ENCODE measurements at places on chromosomes 2 and 18.
A peak's percentile ranks its signal among the peaks of the same experiment; 100 is the strongest.

DNA sequence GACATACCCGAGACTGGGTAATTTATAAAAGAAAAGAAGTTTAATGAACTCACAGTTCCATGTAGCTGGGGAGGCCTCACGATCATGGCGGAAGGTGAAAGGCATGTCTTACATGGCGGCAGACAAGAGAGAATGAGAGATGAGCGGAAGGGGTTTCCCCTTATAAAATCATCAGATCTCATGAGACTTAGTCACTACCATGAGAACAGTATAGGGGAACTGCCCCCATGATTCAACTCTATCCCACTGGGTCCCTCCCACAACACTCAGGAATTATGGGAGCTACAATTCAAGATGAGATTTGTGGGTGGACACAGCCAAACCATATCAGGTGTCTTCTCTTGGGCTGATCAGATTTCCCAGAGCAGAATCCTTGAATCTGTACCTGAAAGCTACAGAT lies 617.3 kb upstream of the ID2 start:
- no peak for DNase-seq

DNA sequence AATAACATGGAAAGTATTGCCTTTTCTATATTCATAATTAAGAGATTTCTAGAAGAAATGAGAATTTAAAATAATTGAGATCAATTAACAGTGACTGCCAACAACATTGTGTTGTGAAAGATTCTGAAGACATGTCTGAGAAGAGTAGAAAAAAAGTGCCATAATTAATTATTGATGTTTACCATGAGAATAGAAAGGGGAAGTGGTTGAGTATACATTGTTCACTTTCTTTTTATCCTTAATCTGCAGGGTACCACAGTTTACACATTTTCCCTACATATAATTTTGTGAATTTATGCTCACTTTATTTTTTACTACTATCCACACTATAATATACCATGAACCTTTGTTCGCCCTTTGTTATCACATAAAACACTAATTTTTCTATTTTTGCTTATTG lies 47.1 kb upstream of the UBE2E3 start:
- no peak for DNase-seq

GRCh38 chr2:56648802-56649201 lies 465.0 kb downstream of the CCDC85A start:
- DNase-seq = no peak

GRCh38 chr2:41791523-41791922 lies 256.3 kb upstream of the PKDCC start:
- DNase-seq = no peak

GRCh38 chr2:143843686-143844085 lies 676.2 kb downstream of the ZEB2 start:
- DNase-seq = no peak

- no peak for DNase-seq
Observed at GRCh38 chr2:71952572-71953188, 195.0 kb downstream of the CYP26B1 start.

- no peak for DNase-seq
Observed at GRCh38 chr2:142033393-142033792, 97.4 kb downstream of the LRP1B start.

GRCh38 chr2:127153691-127154158 lies 46.8 kb upstream of the BIN1 start:
- no peak for DNase-seq

- no peak for DNase-seq
Observed at GRCh38 chr18:9322744-9323143, 11.8 kb upstream of the TWSG1 start.

DNA sequence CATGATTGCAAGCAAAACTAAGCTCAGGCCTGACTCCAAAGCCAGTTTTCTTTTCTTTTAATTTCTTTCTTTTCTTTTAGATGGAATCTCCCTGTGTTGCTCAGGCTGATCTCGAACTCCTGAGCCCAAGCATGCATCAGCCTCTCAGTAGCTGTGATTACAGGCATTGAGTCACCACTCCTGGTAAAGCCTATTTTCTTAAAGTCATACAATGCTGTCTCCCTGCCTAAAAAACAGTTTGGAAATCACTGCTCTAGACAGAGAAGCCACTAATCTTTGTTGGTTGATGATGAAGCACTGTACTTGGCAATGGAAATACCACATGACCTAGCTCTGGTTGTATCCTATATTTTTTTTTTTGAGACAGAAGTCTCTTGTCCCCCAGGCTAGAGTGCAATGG lies 33.1 kb upstream of the ZNF532 start:
- no peak for DNase-seq

GRCh38 chr2:228224410-228224809 lies 42.9 kb upstream of the SPHKAP start:
- no peak for DNase-seq

- no peak for DNase-seq
Observed at GRCh38 chr18:46182633-46183358, 78.6 kb downstream of the HAUS1 start.

DNA sequence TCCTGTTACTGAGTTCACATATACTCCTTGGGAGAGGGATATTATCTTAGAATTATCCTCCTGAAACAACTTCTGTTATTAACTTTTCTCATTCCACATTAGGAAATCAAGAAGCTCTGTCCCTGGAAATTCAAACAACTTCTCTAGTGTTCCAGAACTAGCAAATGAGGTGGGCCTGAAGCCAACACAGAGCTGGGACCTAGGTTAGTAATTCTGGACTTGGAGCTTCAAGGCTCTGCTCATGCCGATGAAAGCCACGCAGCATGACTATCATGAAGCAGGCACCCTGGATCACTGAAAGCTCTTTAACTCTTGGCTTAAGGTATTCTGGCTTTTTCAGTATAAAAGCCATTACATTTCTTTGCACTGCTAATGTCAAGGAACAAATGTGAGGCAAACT lies 242.7 kb downstream of the TGIF1 start:
- DNase-seq = no peak

DNA sequence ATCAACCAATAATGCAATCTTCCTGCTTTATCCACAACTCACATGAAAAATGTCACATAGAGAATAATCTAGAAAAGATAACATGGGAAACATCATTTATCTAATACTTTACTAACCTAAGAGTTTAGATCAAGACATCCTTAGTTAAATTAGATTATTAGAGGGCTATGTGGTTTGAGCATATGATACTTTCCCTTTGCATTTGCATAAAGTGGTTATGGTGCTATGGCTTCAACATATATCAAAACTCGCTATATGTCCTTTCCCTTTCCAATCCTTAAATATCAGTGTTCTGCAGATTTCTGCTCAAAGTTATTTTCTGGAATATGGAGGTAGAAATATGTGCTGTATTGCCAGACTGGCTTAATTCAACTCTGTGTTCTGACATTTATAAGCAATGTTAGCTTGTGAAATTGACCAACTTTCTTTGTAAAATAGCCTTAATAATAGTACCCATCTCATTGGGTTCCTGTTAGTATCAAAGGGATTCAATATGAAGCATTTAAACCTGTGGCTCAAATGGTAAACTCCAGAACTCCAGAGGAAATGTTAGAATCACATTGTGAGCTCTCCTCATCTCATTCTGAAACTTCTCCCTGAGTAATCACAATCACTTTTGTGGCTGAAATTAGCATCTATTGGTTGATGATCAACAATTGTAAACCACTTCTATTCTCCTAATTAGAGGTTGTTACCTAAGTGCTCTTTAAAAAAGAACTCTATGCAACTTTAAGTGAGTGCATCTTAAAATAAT lies 1089.9 kb upstream of the SLC39A10 start:
- DNase-seq = no peak

- no peak for DNase-seq
Observed at GRCh38 chr2:86301711-86302202, 35.7 kb downstream of the REEP1 start.

GRCh38 chr18:79616651-79617510 lies 62.7 kb upstream of the CTDP1 start:
- DNase-seq = peak; percentile 35

DNA sequence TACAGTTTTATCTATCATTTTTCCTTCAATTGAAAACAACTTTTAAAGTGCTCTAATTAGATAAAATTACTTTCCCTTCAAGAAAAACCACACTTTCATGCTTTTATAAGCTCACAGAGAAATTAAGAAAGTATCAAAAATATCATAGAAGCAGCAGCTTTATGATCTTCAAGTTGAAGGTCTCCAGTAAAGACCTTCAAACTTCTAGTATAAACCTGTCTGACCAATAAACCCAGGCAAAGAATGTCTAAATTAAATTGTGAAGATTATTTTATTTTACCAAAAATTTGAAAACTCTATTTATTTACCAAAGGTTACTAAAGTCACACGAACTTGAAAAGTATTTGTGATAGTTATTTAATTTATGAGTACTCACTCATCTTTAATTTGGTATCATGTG lies 9.3 kb upstream of the SCTR start:
- no peak for DNase-seq

DNA sequence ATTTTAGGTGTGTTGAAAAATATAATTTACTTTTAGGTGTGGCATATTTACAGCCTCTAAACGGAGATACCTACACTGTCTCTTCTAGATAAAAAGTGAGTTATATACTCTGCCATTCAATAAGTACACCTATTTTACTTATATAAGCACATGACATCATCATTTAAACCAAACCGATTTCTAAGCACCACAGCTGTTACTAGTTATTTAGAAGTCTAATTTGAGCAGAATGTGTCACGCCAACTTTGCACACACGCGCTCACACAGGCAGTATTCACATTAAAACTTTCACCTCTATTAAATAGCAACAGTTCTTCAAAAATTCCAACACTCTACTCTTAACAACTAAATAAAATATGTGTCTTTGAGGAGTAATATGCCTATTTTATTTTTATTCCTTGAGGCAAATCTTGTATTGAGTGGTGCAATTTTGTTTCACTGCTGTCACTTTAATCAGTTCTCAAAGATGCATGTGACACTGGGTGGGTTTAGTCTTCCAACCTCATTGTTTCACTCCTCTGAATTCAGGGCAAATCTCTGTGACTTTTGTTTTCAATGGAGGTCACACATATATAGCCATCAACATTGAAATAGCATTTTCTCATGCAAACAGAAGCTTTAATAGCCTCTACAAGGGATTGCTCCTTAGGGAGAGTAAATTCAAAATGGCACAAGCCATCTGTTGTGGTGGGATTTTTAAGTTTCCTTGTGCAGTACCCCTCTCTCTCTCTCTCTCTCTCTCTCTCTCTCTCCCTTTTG lies 721.0 kb downstream of the PLCL1 start:
- no peak for DNase-seq

DNA sequence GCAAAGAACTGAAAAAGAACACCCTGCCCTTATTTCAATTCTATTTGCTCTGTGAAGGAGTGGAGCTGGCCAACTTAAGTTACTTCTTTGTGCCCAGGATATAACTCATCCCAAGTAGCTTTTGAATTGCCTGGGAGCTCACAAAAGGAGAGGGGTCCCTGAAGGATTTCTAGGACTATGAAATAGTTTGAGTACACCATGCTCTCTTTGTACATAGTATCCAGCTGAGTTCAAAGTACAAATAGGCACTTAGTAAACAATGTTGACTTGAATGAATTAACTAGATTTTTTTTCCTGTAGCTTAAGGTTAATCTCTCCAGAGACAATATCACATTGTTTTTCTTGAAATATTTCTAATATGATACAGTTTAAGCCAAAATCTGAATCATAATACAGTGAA lies 47.7 kb downstream of the ZC3H15 start:
- DNase-seq = no peak

GRCh38 chr2:182831101-182831500 lies 35.3 kb downstream of the FRZB start:
- no peak for DNase-seq

DNA sequence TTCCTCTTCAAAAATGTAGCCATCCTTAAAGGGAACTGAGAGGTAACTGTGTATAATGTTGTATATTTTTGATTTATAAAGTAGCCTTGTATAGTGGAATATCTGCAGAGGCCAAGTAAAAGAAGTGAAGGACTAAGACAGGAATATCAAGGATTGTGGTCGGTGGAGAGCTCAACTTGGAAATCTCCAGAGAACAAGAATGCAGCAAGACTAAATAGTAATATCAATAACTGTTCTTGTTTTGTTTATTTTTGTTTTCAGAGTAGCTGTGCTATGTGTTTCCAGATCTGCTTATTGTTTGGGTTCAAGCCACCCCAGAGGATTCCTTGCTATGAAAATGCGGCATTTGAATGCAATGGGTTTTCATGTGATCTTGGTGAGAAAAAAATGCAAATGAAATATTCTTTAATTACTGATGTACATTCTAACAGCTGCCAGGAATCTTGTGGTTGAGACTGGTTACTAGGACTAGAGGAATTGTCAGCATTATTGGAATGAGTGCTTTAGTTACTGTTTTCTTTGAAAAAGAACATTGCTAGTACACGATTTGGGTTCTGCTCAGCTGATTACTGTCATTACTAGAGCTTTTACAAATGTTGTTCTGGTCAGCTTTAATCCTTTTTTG lies 25.0 kb downstream of the FASTKD2 start:
- no peak for DNase-seq

GRCh38 chr18:21960189-21960588 lies 209.2 kb upstream of the GATA6 start:
- DNase-seq = no peak

GRCh38 chr2:54473851-54474250 lies 17.7 kb downstream of the SPTBN1 start:
- DNase-seq = no peak

- DNase-seq = no peak
Observed at GRCh38 chr18:76791106-76791505, 31.3 kb upstream of the ZNF236 start.

- DNase-seq = peak; percentile 71
Observed at GRCh38 chr2:236343400-236344161, 79.4 kb upstream of the ASB18 start.

- peak; percentile 29 for DNase-seq
Observed at GRCh38 chr2:171266102-171266501, 105.4 kb upstream of the TLK1 start.

GRCh38 chr18:3262234-3263131 lies 550 bp downstream of the MYL12B start:
- DNase-seq = peak; percentile 64

- DNase-seq = no peak
Observed at GRCh38 chr2:45922577-45922988, 271.1 kb downstream of the PRKCE start.

- no peak for DNase-seq
Observed at GRCh38 chr2:99878581-99879350, 263.6 kb downstream of the AFF3 start.

GRCh38 chr2:133200684-133201421 lies 367.4 kb downstream of the NCKAP5 start:
- DNase-seq = no peak

DNA sequence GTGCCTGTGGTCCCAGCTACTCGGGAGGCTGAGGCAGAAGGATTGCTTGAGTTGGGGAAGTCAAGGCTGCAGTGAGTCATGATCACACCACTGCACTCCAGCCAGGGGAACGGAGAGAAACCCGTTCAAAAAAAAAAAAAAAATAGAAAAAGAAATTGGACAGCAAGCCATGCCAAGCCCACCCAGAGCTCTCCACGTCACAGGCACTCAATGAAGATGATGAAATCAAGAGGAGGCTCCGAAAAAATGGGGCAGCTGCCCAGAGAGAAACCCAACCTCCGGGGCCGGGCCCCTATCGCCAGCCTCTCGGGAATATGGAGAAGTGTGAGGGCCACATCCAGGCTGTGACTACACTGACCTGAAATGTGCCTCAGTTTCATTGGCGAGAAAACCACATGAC lies 40.0 kb downstream of the BIN1 start:
- no peak for DNase-seq

GRCh38 chr2:33335516-33335915 lies 140.9 kb upstream of the RASGRP3 start:
- no peak for DNase-seq

- DNase-seq = no peak
Observed at GRCh38 chr2:100053087-100053885, 89.1 kb downstream of the AFF3 start.

Data from B cell (primary cell).